ENCODE measurements at places on chromosomes 16 and 17.
A peak's percentile ranks its signal among the peaks of the same experiment; 100 is the strongest.

DNA sequence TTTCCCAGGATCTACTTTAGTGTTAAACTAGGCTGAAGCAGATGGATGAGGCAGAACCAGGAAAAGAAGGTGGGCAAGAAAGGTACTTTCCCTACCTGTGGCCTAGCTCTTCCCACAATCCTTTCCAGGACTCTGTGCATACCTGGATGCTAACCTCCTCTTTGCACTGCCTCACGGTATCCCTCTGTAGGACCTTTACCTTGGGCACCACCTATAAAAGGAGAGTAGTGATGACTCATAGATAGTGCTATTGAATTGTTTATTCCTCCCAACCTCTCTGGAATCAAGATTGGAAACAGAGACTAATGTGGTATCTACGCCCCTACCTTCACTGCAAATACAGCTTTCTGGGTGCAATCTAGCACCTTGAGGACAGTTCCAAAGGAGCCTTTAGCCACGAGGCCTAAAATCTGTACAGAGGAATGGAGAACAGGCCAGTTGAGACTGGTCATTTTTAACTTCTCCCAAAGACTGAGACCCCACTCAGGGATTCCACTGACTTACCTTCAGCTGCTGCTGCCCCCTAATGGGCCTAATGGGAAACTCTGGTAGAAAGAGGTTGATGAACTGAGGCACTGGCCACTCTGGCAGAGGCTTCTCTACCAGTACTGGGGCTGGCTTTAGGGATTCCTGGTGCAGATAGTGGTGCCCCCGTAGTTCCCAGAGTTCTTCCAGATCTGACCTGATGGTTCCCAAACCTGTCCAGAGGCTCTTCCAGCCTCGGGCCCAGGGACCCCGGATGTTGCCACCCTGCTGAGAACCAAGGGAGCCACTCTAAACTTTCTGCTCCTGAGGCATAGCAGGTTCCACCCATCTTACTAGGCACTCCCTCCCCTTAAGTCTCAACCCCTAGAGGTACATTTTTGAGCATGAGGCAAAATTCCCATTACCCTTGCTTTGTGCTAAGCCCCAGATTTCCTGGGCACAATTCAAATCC, 781 bp downstream of the RSKR start:
- peak; percentile 53 for DNase-seq

GRCh38 chr16:57786632-57787518, 15.4 kb downstream of the KIFC3 start:
- DNase-seq: no peak

DNA sequence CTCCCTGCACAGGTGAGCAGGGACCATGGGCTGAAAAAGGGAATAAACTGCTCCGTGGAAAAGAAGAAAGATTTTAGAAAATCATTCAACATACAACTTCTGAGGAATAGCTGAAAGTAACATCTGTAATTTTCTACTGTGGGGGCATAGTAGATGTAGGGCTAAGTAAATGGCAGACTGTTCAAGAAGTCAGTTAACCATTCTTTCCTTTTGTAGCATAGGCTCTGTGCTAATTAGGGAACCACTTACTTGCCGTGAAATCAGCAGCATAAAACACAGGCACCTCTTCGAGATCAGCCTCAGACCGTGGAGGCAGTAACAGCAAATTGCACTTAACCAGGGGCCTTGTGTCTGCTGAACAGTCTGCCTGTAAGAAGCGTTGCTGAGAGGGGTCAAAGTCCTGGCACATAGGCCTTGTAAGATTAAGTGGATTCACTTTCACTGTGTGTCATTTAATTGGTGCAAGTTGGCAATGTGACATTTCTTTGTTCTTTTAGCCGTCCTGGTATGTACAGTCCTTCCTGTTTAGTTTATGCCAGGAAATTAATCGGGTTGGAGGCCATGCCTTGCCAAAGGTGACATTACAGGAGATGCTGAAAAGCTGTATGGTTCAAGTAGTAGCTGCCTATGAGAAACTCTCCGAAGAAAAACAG, 10.4 kb downstream of the COG1 start:
- DNase-seq: no peak

GRCh38 chr17:36760425-36760824, 159.0 kb downstream of the MRM1 start:
- DNase-seq: no peak

- peak; percentile 69 for DNase-seq
These were observed 28.4 kb downstream of the CDH13 start for GRCh38 chr16:82655072-82655714.

GRCh38 chr17:35895636-35896587, 15.8 kb upstream of the CCL5 start:
- DNase-seq: no peak

DNA sequence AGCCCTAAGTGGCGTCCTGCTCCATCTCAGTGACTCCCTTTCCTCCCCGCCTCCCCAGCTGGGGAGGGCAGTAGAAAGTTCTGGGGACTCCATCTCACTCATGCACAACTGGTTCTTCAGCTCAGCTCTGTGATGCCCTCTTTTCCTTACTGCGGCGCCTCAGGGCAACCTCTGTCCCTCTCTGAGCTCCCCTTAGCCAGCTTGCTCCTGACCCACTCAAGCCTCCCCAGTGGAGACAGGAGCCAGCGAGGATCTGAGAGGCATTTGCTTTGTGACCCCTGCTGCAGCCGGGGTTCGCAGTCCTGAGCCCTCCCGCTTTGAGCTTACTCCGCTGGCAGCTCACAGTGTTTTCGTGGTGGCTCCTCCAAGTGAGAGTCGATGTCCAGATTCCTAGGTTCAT, 6.2 kb upstream of the MRC2 start:
- no peak for DNase-seq

DNA sequence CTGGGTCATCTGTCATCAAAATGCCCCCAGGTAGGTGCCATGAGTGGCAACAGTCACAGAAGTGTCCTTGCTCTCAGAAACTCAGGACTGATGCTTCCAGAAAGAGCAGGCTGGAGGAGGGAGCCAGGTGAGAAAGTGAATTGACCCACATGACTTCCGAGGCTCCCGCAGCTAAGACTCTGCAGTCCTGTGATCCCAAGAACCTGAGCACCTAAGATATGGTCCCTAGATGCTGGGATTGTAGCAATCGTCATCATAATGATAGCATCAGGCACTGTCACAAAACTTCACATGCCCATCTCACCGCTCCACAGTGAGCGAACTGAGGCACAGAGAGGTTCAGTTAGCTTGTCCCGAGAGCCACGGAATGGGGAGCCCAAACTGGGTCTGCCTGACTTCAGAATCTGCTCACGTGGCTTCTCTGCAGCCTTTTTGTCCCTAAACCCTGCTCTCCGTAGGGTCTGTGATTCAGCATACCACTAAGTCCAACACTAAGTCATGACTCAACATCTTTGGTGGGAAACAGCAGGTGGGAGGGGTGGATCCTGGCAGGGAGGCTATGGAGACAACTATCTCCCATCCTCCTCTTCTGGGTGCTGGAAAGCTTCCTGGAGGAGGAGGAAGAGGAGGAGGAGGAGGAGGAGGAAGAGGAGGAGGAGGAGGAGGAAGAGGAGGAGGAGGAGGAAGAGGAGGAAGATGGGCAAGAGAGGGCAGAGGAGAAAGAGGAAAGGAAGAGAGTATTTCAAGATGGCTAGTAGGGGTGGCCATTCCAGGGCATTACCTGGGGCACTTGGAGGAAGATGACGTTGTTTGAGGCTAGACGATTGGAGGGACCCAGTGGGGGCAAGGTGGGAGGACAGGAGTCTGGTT, 55.5 kb upstream of the DLX4 start:
- peak; percentile 75 for DNase-seq

- no peak for DNase-seq
These were observed 5.3 kb downstream of the CTNS start for GRCh38 chr17:3641717-3642486.

GRCh38 chr17:59329176-59330052, 2.0 kb upstream of the YPEL2 start:
- DNase-seq: peak; percentile 84

- DNase-seq: no peak
These were observed 19.7 kb upstream of the SHISA9 start for GRCh38 chr16:12881740-12882139.

DNA sequence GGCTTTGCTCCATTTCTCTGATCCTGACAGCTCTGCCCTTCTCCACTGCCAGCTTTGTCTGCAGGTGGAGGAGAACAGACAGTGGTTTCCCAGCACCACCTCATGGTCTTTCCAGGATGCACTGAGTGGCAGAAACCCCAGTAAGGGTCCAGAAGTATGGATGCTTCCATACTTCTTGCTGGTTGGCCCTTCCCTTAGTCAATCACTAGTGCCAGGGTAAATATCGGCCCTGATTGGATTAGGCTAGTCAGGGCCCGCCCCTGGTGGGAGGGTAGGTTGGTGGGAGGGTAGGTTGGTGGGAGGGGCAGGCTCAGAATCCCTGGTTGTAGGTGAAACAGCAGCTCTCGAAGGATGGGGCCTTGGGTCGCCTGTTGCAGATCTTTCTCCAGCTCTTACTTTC, 10.2 kb downstream of the RNF213 start:
- peak; percentile 56 for DNase-seq

GRCh38 chr17:31748881-31749280, 110.2 kb downstream of the COPRS start:
- DNase-seq: no peak

- no peak for DNase-seq
These were observed 70.8 kb upstream of the TRAP1 start for GRCh38 chr16:3787924-3788661.

- DNase-seq: no peak
These were observed 1879.9 kb downstream of the TP53TG3F start for GRCh38 chr16:35339337-35339736.

DNA sequence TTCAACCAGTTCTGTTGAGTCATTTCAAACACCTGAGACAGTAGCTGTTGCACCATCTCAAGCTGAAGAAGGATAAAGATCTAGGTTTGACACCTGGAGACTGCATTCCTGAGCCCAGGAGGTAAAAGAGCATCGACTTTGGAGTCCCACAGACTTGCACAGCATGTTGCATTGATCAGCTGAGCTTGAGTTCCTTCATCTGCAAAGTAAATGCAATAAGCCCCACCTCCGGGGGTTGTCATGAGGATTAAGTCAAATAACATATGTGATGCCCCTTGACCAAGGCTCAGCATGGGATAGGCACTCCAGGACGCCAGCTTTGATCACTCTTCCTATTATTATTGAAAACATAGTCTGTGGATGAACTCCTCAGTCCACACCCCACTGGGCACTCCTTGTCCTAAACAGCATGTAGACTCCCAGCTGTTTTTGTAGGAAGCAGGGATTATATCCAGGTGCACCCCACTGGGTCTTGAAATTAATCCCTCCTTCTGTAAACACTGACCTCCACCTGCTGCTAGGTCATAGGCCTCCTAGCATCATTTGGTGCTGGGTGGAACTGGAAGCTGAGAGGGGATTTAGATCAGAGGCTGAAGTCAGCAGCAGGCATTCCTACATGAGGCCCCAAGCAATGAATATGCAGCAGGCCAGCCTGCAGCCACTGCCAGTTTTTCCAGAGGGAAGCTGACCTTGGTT, 259.0 kb downstream of the HS3ST4 start:
- no peak for DNase-seq

DNA sequence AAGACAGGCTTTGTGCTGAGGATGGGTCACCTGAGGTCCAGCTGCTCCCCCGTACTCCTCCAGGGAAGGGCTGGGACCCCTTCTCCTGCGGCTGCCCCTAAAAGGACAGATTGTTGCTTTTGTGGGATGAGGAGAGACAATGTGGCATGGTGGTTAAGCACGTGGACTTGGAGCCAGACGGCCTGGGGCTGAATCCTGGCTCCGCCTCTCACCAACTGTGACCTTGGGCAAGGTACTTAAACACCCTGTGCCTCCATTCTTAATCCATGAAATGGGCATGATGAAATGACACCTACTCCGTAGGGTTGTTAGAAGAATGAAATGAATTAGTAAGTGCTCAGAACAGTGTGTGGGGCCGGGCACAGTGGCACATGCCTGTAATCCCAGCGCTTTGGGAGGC, 39.6 kb upstream of the PLCG2 start:
- no peak for DNase-seq

GRCh38 chr16:25124503-25124902, 13.0 kb downstream of the LCMT1 start:
- DNase-seq: no peak

DNA sequence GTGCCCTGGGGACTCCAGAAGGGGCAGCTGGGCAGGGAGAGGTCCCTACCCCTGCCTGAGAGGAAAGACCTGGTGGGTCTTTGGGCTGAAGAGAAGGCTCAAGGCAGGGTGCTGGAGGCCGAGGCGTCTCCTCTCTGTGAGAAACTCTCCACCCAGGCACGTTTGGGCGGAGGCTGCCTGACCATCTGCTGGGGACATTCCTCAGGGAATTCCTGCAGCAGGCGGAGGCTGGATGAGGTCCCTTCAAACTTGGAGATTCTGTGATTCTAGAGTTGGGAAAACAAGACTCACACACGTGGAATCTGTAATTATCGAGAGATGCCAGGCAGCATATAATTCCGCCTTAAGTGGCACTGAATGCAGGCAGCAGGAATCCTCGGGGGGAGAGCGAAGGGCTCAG, 21.1 kb upstream of the PHF12 start:
- DNase-seq: no peak

- DNase-seq: no peak
These were observed 11.9 kb upstream of the CHMP6 start for GRCh38 chr17:80979547-80980378.

GRCh38 chr17:42378359-42378958, 9.8 kb downstream of the STAT3 start:
- no peak for DNase-seq
